Epithelial cell of esophagus (primary cell): ENCODE measurements at places on chromosomes 7 and 10.
A peak's percentile ranks its signal among the peaks of the same experiment; 100 is the strongest.

- peak; percentile 58 for DNase-seq
Observed at GRCh38 chr10:96275685-96276418, 4.5 kb upstream of the BLNK start.

GRCh38 chr10:75422913-75423312 is 8.5 kb upstream of the LRMDA start:
- DNase-seq: no peak

GRCh38 chr7:47362984-47363383 is 218.9 kb downstream of the TNS3 start:
- DNase-seq: no peak

GRCh38 chr7:92546856-92547497 is 18.4 kb downstream of the RBM48 start:
- no peak for DNase-seq

DNA sequence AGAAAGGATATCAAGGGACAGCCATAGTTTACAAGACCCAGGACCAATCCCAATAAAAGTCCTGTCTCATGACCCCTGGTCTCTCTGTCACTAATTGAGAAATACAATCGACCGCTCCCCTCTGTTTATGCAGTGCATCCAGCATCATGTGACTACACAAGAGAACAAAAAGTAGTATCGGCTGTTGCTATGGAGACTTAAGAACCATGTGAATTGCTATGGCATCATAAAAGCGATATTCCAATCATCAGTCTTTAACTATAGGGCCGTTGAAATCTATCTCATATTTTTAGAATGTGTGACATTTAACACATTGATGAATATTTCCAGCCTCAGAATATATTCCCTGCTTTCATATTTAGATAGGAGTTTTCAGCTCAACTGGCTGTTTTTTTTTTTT is 139.3 kb downstream of the FRMD4A start:
- DNase-seq: no peak

DNA sequence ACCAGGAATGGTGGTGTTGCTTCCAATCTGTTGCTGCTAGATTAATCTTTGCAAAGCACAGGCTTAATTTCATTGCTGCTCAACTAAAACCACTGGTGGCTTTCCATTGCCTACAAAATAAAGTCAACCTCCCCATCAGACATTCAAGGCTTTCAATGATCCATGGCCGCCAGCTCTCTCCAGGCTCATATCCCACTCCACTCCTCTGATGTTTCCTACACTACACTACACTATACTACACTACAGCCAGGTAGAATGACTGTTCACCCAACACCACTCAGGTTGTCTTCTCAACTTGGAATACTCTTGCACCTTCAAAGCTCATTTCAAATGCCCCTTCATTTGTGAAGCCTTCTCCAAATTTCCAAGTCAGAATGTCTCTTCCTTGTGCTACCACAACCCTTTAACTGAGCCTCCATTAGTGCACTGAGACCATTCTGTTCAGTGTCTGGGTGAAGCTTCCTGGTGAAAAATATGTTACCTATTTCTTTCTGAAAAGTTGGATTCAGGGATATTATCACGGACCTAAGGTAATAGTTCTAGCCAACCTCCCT is 35.5 kb upstream of the CC2D2B start:
- no peak for DNase-seq

DNA sequence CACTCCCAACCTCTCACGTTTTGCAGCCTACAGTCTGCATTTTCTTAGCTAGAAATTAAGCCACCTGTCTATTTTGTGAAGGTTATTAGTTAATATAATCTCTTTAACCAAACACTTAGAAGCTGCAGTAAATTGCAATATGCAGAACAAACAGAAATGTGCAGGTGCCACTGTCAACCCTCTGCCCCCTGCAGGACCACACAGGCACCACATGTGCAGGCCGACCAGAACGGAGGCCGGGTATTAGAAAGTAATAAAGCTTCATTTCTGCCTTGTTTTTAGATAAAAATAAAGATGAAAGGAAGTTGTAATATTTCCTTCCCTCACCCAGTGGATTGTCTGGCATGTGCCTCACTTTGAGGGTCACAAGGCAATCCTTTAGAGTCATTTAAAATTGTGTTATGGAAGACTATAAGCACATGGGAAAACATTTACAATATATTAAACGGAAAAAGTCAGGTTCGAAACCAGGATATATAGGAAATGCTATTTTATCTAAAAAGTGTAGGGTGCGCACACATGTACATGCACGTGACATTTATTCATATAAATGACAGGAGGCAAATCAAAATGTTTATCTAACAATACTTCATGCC is 158.2 kb downstream of the ARHGAP12 start:
- no peak for DNase-seq

DNA sequence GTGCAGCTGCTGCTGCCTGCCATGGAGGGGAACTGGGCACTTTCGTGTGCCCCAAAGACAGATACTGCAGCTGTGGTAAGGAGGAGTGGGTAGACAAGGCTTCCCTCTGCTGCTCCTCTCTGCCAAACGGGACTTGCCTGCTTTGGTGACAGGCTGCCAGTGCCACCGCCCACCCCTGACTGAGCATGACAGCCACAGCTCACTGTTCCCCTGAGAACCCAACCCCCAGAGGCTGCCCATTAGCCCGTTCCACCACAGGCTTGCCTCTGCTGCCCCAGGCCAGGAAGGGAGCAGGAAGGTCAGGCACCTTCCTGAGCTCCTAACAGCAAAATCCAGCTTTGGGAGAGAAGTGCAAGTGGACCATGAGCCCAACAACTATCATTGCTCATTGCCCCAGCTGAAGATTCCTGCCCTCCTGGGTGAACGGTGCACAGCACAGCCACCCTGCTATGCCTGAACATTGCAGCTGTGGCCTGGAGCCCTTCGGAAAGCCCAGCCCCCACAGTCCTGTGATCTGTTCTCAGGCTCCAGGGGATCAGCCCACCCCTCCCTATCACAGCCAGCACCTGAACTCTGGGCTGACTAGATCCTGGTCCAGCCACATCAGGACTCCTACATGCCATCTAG is 58.7 kb upstream of the ANTXRL start:
- DNase-seq: no peak

DNA sequence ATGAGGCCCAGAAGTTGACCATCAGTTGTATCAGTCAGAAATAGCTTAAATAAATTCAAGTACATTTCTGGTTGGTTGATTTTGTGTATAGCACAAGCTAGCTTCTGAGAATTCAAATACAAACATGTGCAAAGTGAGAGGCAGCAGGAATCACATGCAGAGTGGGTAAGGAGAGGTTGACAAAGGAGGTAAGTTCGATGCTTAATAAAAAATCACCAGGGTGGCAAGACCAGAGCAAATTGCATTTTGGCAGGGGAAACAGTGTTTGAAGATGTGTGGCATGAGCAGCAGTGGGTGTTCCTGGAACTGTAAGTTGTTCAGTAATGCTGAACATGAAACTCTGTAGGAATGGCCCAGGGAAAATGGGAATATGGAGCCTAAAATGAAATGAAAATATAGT is 52.6 kb downstream of the GNAI1 start:
- DNase-seq: no peak

- peak; percentile 63 for DNase-seq
Observed at GRCh38 chr7:100705320-100705752, 585 bp upstream of the POP7 start.

GRCh38 chr10:123517901-123518300 is 148.3 kb upstream of the GPR26 start:
- no peak for DNase-seq

DNA sequence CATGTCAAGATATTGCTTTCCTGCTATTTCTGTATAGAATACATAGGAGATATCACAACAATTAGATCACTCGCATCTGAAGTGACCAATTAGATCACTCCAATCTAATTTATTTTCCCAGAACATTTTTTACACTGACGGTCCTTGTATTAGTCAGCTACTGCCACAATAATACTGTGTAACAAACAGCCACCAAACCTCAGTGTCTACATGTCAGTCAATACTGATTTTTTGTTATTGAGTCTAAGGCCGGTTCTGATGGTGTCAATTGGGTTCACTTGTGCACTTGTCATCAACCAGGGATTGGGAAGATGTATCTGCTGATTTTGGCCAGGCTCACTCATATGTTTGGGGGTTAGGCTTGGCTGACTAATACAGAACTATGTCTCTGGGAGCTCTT is 275.9 kb upstream of the NFE2L3 start:
- DNase-seq: no peak
